ENCODE measurements at places on chromosomes 12 and 14.

DNA sequence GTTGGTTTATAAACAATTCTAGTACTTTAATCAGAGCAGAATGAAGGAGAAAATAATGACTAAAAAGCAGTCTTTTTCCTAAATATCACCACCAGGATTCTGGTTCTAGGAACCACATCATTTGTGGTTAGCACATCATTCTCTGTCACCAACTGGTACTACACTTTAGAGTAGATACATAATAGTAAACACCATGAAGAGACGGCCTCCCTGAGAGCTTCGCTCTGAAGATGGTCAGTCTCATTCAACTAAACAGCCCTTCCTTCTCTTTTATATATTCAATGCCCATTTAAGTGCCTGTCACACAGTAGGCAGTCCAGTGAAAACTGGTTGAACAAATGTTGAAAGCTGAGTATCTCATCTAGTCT lies 10.9 kb downstream of the SLC38A2 start:
- no peak for DNase-seq

- DNase-seq = no peak
Measured at GRCh38 chr12:57242329-57242690, 8.7 kb downstream of the STAC3 start.

DNA sequence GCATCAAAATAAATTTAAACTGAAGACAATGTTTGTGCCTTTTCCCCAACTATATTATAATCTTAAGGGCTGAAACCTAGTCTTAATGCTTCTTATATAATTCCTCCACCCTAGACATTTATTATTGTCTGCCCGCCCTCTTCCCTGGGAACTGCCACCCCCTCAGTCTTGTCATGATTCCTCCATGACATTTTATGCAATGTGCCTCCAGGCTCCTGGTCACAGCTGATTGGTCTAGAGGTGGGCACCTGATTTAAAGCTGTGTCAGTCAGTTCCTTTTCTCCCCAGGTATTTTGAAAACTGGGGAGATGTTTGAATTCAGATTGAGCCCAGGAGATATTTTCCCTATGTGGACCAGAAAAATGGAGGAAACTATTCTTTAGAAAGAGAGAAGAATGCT lies 401.4 kb downstream of the PCNX1 start:
- DNase-seq = no peak

DNA sequence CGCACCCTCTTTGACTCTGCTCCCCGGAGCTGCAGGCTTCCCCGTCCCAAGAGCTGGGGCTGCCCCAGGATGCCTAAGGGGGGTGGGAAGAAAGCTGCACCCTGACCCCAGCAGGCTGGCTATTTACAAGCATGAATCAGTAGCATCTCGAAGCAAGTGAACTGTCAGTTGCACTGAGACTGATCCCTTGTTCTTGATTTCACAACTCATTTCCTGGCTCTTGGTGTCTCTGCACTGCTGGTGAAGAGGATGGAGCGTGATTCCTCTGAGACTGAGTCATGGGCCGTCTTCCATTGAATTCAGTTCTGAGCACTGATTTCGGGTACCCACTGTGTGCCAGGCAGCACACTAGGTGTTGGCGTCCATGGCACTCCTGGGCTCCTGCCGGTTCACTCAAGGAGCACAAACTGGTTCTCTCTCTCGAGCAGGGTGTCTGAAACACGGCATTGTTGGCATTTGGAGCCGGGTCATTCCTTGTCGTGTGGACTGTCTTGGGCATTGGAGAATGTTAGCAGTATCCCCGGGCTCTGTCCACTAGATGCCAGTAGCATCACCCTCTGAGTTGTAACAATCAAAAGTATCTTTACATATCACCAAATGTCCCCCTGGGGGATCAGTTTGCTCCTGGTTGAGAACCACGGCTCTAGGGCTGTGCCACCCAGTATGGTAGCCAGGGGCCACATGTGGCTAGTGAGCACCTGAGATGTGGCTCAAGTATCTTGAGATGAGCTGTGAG lies 86.9 kb downstream of the RIN3 start:
- no peak for DNase-seq

DNA sequence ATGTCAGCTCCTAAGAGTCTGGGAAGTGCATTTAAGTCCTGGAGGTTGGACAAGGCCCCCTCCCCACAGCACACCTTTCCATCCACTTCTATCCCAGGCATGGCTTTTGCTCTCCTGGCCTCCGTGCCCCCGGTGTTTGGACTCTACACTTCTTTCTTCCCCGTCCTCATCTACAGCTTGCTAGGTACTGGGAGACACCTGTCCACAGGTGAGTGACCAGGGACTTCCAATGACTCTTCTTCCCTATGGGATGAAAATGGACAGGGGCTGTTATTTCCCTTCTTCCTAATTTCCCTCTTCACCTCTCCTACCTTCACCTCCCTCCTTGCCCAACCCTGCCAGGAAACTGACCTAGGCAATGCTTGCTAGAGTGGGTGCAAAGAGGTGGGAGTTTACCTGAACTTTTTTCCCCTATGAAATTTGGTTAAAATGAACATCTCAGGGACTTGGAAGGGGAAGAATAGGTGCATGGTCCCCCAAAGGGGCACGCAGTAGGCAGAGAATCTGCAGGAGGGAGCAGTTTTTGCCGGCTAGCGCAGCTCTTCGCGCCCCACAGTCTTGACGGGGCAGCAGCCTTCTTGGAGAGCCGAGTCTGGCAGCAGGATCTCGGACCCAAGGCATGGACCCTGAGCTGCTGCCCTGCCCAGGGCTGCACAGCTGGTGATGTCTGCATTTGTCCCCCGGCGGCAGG lies 9.2 kb downstream of the ARHGEF25 start:
- DNase-seq = no peak

GRCh38 chr12:49253033-49253623 lies 11.8 kb upstream of the TUBA1C start:
- DNase-seq = no peak

GRCh38 chr12:97022536-97023230 lies 115.6 kb downstream of the NEDD1 start:
- no peak for DNase-seq

Measured in NCI-H1930 (cell line).